ENCODE measurements at places on chromosomes 4 and X. TPM values are rescaled to one million over a fixed set of nuclear protein-coding genes. Genes with fewer than 3 reads are reported as not detected.

Gene FRG2
- total RNA-seq = not detected

Gene PRDM5
- total RNA-seq = not detected

Gene VSIG1
- not detected for total RNA-seq

Gene ADGRG2
- total RNA-seq = not detected

Gene CCNB3
- total RNA-seq = 1.0 TPM

Gene SSX3
- total RNA-seq = not detected

Gene BGN
- total RNA-seq = not detected

Gene CACNA1F
- total RNA-seq = 0.07 TPM

Gene APLN
- 0.66 TPM for total RNA-seq

DNA sequence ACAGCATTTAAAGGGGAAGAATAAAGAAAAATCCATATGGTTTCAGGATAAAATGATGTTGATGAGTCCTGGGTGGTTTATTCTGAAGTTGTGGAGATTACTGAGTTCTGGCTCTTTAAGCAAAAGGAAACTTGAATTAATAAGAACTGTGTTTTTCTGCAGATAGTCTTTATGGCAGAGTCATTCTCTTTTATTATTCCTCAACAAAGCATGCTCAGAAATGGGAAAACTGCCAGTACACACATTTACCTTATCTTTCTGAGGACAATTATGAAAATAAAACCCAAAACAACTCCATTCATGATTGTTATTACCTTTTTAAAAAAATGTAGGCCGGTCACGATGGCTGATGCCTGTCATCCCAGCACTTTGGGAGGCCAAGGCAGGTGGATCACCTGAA is 58.5 kb downstream of the ADD1 start:
- DNase-seq = no peak

DNA sequence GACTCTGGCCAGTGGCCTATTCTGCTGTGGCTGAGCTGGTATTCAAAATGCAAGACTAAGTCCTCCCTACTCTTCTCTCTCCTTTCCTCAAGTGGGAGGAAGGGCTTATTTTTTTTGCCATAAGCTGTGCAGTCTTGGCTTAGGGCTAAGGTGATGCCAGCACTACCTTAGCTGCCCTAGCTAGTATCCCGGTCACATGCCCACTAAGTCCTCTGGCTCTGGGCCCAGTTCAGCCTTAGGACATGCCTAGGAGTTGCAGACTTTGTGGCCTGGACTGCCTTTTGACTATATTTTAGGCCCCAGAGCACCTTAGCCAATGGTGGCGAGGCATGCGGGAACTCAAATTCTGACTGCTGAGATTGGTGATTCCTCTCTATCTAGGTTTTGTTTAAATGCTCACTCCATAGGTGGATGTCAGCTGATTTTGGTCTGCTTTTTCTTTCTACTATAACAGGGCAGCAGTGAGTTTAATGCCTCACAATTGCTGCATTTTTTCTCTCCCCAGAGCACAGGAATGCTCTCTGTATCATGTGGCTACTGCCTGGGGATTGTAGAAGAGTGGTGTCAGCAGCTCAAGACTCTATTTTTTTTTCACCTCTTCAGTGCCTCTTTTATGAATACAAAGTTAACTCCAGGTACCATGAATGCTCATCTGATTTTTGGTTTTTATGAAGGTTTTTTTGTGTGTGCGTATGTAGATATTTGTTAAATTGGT is 472.9 kb upstream of the GRID2 start:
- DNase-seq = no peak

DNA sequence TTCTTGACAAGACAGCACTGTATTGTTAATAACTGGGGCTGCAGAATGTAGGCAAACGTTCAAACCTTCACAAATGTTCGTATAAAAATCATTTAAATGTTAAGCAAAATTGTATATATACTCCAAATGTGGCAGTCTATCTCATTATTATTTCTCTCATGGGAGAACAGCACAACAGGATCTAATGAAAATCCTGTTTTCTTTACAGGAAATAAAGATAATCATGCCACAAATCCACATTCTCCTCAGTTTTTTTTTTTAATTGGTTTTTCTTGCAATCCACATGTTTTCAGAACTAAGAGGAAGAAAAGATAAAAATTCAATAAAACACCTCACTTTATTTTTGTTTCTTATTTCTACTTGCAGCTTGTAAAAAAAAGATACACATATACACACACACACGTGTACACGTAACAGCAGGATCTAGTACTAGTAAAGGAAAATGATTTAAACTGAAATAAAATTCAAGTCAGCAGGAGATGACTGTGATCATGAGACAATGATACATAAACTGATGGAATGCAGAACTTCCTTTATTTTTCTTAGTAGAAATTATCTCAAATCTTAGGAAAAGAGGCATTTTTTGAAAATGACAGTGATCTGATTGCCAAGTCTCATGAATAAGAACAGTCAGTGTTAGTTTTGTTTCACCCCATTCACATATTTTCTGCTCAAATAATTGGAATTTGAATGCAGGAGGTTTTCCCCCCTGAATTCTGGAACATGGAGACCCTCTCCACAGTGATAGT is 11.3 kb downstream of the APBB2 start:
- no peak for DNase-seq

- DNase-seq = no peak
Measured at GRCh38 chrX:70042399-70043371, 7.1 kb downstream of the AWAT2 start.

DNA sequence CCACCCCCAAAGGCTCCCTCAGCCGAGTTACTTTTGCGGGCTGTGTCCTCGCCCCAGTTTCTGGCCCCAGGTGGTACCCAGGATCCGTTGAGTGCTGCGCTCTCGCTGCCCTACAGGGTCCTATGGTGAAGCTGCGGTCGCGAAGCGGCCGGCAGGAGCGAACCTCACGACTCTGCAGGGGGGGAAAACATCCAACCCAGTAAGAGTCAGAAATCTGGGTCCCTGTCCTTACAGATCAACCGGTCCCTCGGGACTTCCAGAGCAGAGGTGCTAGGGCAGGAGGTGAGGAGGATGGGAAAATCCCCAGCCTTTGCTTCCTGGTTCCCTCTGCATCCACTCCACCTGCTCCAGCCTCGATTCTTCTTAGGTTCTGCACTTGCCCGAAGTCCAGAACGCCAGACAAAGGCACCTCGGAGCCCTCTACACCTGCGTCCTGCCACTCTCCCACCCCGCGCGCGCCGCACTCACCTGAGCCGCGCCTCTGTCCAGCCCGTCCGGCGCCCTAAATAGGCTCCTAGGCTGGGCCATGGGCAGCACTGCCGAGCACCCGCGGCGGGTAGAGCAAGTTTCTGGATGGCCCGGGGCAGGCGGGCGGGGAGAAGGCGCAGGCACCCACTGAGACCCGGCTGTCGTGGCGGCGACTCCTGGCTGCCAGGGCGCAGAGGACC is at the start of gene HS3ST1:
TSS of gene HS3ST1 (minus strand) at position 664 of the 668 bp plus-strand sequence. CDS start 28,889 bp downstream, outside the sequence.
- DNase-seq = no peak

DNA sequence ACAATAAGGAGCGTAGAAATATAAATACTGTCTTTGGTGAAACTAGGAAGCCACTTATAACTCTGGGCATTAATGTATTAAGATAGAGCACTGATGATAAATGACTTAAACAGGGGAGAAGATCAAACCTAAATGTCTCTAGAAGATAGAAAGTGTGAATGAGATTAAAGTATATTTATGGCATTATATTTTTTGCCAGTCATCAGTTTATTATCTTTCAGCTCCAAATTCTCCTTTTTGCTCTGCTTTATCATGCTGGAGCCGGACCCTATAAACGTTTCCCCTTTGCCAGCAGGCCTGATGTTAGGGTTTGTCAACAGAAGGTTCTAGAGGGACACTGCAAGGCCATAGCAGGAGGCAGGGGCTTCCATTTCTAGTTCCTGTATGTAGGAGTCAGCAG is 76.4 kb downstream of the TBC1D19 start:
- DNase-seq = no peak

DNA sequence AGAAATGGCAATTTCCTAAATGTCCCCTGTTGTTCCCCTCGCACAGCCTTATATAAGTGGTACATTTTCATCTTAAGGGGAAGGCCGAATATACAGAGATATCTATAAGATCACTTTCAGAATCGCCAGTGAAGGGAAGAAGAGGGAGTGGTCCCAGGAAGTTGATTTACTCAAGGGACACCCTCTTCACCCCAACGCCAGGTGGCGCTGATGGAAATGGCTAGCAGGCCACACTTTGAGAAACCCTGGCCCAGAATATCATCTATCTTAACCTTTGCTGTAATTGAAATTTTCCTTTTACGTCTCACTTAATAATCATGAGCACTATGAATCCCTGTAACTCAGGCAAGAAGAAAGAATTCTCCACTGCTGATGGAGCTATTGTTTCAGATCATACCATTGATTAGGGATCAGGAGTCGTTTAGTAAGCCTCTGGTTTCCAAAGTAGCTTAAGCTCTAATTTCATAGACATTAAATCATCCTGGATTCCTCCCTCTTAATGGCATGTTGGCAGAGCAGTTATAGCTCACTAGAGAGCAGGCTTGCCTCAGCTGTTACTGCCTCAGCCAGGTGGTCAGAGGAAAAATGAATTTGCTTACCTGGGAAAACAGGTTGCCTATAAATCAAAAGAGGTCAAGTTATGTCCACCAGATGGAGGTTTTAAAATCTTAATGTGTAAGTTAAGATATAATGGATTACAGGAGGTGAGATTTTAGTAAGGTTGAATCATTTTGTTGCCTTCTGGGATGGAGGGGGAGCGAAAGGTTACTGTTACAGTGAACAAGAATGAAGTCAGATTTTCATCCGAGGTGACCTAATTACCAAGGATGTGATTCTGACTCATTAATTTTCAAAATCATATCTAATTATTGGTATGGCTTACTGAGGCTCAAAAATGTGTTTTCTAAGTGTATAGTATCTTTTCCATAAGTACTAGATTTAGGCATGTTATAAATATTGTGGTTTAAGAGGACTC is 941.2 kb upstream of the TENM3 start:
- peak; percentile 67 for DNase-seq

DNA sequence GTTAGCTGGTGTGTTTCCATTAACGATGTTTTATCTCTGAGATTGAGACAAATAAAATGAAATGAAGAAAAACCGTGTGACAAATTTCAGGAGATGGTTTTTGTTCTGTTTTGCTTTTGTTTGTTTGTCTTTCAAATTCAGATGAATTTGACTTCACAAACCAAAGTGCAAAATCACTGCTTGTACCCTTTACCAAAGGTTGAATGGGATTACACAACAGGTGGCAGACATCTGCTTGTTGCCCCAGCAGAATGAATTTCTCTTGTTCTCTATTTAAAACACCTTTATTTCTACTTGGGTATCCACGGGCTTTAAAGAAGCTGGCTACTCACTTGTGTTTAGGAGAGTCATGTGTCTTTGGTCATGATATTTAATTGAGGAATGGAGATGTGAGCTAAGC is 239.7 kb upstream of the CLNK start:
- DNase-seq = no peak

DNA sequence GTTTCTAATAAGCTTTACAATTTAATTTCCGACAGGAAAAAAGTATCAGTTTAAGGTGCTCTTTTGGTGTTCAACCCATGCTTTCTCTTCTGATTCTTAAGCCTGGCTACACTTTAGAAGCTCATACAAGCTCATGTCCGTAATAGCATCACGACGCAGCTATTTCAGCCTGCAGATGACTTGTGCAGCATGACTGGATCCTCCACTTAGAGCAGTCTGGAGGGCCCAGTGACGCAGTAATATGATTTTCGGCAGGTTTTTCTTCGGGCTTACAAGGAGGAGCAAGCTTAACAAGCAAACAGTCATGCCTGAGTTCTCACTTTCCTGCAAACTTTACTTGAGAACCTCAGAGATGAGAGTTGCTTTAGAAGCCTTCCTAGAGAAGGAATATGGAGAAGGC is 85.3 kb upstream of the MAML3 start:
- DNase-seq = no peak

GRCh38 chrX:15471028-15471427 is 22.1 kb downstream of the PIR start:
- DNase-seq = peak; percentile 83

- no peak for DNase-seq
Measured at GRCh38 chr4:81814987-81815541, 343.4 kb upstream of the RASGEF1B start.

DNA sequence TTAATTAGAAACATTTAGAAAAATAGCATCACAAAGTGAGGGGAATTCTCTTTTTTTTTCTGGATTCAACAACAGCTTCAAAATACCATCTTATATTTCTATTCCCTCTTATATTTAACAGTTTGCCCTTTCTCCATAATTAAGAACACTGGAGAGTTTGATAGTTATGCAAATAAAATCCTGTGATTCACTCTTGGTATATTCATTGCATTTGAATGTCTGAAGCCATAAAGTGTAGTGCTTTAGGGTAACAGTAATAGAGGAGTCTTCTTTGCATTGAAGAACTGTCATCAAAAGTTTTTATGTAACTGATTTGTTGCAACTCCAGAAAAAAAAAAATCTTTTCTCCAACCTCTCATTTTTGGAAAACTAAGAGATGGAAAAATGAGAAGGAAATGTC is 352.0 kb upstream of the GALNTL6 start:
- no peak for DNase-seq

DNA sequence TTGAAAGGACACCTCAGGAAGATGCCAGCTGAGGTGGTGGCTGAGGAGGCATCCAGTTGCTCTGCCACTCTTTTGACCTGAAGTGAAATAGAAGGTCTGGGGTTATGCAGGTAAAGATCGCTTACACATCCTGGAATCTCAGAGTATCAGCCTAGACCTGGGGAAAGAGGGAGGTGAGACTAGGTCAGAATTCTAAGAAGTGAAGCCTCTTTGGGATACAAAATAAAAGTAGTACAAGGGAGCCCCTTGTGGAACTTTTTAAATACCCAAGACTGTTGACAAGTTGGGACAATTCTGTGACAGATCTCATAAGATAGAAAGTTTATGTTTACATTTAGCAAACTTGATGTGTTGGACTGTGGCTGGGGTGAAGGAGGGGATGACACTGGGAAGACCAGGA is 263.1 kb downstream of the SPRY1 start:
- DNase-seq = no peak

GRCh38 chr4:61312526-61312925 is 112.4 kb downstream of the ADGRL3 start:
- no peak for DNase-seq

GRCh38 chr4:129136433-129136832 is 40.5 kb downstream of the C4orf33 start:
- DNase-seq = no peak

- no peak for DNase-seq
Measured at GRCh38 chrX:124534536-124534935, 188.2 kb downstream of the SH2D1A start.

- DNase-seq = no peak
Measured at GRCh38 chr4:143424276-143424675, 87.6 kb downstream of the GAB1 start.

DNA sequence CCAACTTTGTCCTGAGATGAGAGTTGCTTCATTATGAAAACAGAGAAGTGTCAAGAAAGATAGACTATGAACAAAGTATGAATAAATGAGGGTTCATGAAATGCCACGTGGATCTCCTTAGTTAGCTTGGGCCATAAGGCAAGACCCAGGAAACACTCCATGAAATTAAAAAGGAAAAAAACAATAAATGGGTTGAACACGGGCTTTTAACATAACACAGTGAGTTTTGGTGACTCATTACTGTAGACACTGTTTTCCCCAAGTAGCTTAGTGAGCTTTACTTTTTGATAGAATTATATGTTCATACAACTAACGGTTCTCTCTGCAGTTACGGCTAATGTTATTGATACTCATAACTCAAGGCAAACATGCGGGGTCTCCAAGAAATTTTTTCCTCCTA is 265.0 kb downstream of the DHX15 start:
- DNase-seq = no peak

GRCh38 chr4:188297873-188298272 is 158.6 kb downstream of the TRIML1 start:
- no peak for DNase-seq

GRCh38 chrX:76279007-76279406 is 106.1 kb downstream of the PBDC1 start:
- peak; percentile 78 for DNase-seq

GRCh38 chrX:81202943-81203342 is 1.0 kb downstream of the SH3BGRL start:
- DNase-seq = no peak

All from activated CD4-positive, alpha-beta T cell treated with anti-CD3 and anti-CD28 coated beads, Interleukin-2, amount 10 ng/mL, durations not matched to agents 24 days and 14 days (primary cell).